HFFc6 (cell line): ENCODE measurements at places on chromosomes 12 and 14. TPM values are rescaled to one million over a fixed set of nuclear protein-coding genes. Genes with fewer than 3 reads are reported as not detected.

GRCh38 chr12:15477761-15478160, 155.5 kb downstream of the PTPRO start:
- DNase-seq = no peak

DNA sequence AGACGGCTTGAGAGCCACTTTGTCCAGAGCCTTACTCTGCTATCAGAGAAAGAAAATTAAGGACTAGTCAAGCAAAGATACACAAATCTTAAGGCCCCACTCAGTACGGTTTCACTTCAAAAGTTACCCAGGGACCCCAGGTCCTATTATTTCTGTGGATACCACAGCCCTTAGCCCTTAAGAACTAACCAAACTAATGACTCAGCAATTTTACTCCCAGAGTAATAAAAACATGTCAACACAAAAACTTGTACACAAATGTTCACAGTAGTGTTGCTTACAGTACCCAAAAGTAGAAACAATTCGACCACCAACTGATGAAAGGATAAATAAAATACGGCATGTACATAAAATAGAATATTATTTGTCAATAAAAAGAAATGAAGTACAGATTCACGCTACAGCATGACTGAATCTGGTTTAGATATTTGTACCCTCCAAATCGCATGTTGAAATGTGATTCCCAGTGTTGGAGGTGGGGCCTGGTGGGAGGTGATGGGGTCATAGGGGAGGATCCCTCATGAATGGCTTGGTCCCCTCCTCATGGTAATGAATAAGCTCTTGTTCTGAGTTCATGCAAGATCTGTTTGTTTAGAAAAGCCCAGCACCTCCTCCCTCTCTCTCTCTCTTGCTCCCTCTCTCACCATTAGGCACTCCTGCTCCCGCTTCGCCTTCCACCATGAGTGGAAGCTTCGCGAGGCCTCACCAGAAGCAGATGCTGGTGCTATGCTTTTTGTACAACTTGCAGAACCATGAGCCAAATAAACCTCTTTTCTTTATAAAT, 30.5 kb downstream of the AREL1 start:
- no peak for DNase-seq

DNA sequence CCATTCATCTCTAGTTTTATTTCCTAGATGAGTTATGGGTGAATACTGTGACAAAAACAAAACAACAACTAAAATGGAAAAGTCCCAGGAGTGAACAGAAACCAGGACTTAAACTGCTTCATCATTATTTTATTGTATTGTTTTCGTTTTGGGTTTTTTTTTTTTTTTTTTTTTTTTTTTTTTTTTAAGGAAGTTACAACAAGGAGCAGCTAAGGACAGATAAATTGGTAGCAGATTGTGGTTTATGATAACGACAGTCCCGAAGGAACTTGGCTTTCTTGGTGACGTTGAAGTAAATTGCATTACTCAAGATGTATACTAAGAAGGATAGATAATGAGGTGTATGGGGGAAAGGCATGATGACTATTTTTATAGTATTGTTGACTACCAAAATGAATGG, 866.3 kb downstream of the NRXN3 start:
- DNase-seq = no peak

GRCh38 chr12:91100906-91101305, 10.4 kb downstream of the LUM start:
- peak; percentile 17 for DNase-seq

DNA sequence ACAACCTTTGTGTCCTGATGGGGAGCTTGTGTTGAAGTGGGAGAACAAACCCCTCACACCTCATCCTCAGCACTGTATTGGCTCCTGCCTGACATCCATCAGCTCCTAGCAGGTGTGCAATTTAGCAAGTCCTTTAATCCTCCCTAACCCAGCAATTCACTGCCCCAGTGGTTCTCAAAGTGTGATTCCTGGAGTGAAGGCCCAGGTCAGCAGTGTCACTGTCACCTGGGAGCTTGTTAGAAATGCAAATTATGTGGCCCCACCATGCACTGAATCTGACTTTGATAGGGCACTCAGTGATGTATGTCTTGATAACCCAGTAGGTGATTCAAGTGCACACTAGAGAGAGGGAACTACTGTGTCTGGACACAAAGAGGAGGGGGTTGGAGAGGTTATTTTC, 133.6 kb downstream of the FGD4 start:
- no peak for DNase-seq

DBX2 gene
- total RNA-seq = not detected in 3 replicates

DNA sequence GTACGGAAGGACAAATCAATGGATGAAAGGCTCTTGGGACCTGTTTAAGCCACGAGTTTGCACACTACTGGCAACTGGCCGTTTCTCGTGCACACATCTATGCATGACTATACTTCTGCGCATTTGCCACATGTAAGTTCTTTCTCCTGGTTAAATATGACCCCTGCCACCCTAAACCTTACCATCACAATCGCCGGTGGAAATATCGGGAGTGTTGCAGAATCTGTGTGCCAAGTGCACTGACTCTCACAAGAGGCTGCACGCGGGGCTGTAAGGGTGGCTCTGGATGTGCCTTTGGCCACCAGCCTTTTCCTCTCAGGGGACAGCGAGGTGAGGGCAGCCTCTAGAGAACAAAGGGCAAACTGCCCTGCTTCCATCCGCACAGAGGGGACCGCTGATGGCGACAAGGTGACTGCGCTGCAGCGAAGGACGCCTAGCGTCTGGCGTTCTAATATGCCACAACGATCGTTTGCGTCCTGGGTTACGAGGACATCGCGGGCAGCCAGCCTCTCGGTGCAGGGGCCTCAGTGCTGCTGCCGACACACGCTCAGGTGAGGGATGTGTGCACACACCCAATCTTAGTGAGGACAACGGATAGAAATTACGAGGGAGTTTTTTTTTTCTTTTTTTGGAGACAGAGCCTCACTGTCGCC, 232.2 kb downstream of the PCNX1 start:
- DNase-seq = no peak

NKX2-1 gene
- not detected in 3 replicates for total RNA-seq

MIPOL1 gene
- total RNA-seq = 4.5 to 6.8 TPM (median 5.0 TPM) in 3 replicates

PDZRN4 gene
- total RNA-seq = not detected in 3 replicates

HOXC9 gene
- total RNA-seq = 0.17 to 1.6 TPM (median 0.25 TPM) in 3 replicates

- DNase-seq = no peak
These were observed 85.8 kb downstream of the ATP23 start for GRCh38 chr12:58026897-58027891.

DNA sequence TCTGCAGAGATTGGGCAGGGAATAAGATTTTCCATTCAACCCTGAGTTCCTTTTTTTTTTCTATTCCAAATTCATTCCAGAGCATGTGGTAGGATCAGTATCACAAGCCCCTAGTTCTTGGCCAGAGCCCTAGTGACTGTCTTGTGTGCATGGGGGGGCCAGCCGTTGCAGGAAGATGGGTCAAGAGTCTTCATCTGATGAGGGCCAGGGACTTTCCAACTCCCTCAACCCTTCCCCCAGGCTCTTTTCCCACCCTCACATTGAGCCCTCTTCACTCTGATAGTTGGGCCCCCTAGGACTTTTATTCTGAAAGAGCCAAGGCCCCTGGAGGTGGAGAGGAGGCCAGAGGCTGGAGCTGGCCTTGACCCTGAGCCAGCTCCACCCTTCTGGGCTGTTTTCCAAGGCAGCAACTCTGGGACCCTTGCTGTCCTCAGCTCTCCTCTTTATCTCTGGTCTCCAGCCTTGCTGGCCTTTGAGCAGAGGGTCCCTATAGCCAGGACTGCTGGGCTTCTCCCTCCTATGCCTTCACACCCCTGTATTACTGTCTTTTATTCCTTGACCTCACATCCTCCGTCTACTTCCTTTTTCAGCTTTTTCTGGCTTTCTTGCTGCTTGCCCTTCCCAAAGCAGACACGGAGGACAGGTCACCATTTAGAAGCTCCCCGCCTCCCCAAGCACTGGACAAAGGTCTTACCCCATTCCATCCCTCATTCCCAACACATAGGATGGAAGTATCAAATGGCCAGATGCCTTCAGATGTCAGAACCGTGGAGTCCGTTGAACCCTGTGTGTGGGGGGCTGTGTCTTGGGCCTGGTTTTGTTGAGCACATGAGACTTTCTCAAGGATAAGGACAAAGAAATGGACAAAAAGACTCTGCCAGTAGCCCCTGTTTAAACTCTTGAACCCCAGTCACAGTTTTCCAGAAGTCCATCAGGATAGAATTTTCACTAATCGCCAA, 5.6 kb downstream of the RBP5 start:
- DNase-seq = no peak

DNA sequence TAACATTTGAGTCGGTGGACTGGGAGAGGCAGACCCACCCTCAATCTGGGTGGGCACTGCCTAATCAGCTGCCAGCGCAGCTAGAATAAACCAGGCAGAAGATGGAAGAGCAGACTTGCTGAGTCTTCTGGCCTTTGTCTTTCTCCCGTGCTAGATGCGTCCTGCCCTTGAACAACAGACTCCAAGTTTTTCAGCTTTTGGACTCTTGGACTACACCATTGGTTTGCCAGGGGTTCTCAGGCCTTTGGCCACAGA, 27.2 kb upstream of the DNM1L start:
- no peak for DNase-seq

DNA sequence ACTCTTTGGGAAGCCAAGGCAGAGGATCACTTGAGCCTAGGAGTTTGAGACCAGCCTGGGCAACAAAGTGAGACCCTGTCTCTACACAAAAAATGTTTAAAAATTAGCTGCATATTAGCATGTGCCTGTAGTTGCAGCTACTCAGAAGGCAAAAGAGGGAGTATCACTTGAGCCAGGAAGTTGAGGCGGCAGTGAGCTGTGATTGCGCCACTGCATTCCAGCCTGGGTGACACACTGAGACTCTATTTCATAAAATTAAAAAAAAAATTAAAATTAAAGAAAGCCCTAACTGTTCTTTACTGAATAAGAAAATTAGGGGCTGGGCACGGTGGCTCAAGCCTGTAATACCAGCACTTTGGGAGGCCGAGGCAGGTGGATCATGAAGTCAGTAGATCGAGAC, 27.0 kb downstream of the SENP1 start:
- peak; percentile 52 for DNase-seq

PRKAB1 gene
- 14.7 and 16.7 TPM in 2 replicates for total RNA-seq

DNA sequence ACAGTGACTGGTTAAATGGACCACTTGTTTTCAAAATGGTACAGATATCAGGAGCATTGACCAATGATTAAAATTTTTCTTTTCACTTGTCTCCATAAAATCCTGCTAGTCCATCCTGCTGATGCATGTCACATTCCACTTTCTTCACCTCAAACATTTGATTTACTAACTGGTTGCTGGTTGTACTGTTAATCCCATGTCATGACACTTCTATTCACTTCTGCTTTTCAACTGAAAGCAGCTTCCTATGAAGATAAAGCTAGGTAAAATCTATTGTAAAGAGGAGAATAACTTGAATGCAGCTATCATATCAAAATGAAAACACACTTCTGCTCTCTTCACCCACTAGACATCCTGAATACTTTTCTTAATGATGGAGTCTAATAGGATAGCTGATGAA, 149.6 kb upstream of the OTX2 start:
- no peak for DNase-seq

DNA sequence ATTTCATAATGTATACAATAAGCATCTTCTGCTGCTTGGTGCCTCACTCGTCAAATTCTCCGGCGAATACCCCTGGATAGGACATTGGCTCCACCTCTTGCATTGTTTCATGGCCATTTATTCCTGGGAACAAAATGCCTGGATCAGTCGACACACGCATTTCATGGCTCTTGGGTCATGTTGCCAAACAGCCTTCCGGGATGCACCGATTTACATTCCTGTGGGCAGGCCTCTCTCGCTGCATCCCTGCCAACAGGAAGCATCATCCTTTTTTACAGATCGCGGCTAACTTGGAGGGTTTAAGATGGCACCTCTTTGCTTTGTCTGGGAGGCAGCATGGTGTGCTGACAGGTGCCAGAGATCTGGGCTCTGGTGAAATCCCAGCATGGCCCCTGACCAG, 32.7 kb upstream of the RIMBP2 start:
- no peak for DNase-seq

FAM90A1 gene
- 0.07 to 0.25 TPM in 2 of 3 replicates, not detected in the other for total RNA-seq

HSPA2 gene
- total RNA-seq = 5.1 to 9.2 TPM (median 7.9 TPM) in 3 replicates

DNA sequence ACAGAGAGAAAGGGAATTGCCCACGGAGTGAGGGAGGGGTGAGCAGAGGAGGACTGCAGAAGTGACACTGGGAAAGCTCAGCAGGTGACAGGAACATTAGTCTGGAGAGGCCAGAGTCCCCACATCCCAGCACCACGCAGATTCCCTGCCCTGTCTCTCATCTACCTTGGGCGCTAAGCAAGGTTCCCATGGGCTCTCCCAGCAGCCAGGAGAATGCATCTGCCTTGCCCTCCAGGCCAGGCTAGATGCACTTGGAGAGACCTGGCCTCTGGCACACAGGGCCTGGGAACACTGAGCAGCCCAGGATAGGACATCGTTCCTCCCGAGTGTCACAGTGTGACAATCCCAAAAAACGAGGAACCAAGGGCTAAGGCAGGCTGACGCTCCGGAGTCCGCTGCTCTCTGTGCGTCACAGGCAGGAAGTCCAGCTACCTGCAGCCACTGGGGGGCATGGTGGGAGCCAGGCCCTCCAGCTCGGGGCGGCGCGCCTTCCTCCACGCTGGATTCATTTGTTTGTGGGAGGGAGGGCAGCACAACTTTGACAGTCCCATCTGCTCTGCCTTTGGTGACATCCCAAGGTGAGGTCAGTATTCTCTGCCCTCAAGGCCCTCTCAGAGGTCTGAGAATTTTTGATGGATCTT, 5.4 kb upstream of the NGB start:
- no peak for DNase-seq

DNA sequence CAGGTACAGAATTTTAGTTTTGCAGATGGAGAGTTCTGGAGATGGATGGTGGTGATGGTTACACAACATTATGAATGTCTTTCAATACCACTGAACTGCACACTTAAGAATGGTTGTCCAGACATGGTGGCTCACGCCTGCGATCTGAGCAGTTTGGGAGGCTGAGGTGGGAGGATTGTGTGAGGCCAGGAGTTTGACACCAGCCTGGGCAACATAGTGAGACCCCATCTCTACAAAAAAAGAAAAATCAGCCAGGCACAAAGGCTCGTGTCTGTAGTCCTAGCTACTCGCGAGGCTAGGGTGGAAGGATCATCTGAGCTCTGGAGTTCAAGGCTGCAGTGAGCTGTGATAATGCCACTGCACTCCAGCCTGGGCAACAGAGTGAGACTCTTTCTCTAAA, 8.1 kb upstream of the USP30 start:
- no peak for DNase-seq

GRCh38 chr14:64147126-64147790, 146.9 kb downstream of the ESR2 start:
- no peak for DNase-seq

BATF gene
- not detected in 2 replicates for total RNA-seq

GRCh38 chr12:32595251-32595650, 83.8 kb upstream of the DNM1L start:
- DNase-seq = peak; percentile 76

DNA sequence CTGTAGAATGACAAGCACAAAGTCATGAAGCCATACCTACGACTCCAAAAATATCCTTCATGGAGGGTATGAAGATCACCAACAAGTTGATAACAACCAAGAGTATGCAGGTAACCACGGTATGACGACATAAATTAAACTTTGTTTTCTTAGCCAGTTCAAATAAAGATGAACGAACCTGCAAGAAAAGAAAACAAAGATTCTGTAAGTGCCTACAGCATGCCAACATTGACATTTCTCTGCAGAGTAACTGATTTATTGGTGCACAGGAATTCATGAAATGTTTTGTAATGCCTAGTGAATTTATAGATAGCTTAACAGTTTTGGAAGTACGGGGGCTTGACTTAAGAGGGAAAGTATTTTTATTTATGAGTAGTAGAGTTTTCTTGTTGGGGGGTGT, 71.0 kb downstream of the SLC38A1 start:
- no peak for DNase-seq

HOXC4 gene
- total RNA-seq = 0.12 TPM in 1 of 3 replicates, not detected in the others

DENR gene
- 55.8 to 62.4 TPM (median 61.7 TPM) in 3 replicates for total RNA-seq

TUBA1A gene
- total RNA-seq = 227 to 266 TPM (median 262 TPM) in 3 replicates
